ENCODE measurements at places on chromosomes 7 and 10.

DNA sequence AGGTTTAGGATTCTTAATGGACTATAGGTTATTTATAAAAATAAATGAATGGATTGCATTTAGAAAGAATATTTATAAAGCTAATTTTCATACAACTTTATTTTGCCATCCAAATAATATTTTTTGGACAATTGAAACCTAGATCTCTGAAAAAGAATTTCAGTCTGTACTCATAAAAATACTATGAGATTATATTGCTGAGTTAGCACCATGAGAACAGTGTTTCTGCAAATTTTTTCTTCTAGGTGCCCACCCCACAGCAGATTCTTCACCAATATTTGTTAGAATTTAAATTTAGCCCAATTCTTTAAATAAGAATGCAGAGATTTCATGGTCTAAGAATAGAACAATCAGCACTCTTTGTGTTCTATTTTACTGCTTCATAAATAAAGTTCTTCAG is 85.6 kb upstream of the TEX47 start:
- no peak for DNase-seq

- no peak for DNase-seq
Measured at GRCh38 chr10:13206091-13206490, 28.1 kb downstream of the UCMA start.

DNA sequence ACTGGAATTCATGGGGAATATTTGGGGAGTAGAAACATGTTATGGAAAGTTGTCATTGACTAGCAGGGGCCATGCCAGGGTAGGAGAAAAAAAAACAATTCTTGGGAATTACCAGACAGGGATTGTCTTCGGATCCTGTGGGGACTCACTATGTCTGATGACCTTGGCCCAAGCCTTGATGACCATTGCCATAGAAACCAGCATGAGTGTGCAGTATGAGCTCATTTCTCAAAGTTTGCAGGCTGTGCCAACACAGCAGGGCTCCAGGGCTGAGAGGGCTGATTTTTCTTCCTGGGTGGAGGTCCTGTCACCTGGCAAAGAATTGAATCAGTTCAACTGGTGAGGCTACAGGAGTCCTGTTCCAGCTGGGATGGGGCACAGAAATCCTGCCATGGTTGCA is 198.3 kb downstream of the ADRA2A start:
- no peak for DNase-seq

DNA sequence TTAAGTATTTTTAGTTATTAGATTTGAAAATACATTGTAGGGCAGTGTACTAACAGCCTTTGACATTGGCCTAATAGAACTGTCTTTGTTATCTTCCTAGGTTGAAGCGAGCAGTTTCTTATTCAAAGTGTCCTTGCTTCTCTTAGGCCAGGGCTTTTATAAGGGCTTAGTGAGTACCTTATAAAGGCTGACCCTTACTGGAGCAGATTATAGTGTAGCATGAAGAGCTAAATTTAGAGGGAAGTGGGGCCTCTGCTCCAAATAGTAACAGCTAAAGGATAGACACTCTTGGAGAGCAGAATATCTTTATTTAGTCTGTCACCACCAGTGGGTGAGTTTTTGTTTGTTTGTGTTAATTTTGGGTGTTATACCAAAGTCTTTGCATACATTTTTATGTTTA is 15.9 kb downstream of the BZW2 start:
- DNase-seq: no peak

- DNase-seq: no peak
Measured at GRCh38 chr10:34862892-34863291, 47.8 kb upstream of the PARD3 start.

GRCh38 chr10:104084482-104085142 is 1.1 kb downstream of the COL17A1 start:
- DNase-seq: no peak

- no peak for DNase-seq
Measured at GRCh38 chr10:128316121-128316726, 190.0 kb upstream of the MKI67 start.

GRCh38 chr7:77426521-77427051 is 10.4 kb upstream of the GSAP start:
- DNase-seq: no peak

DNA sequence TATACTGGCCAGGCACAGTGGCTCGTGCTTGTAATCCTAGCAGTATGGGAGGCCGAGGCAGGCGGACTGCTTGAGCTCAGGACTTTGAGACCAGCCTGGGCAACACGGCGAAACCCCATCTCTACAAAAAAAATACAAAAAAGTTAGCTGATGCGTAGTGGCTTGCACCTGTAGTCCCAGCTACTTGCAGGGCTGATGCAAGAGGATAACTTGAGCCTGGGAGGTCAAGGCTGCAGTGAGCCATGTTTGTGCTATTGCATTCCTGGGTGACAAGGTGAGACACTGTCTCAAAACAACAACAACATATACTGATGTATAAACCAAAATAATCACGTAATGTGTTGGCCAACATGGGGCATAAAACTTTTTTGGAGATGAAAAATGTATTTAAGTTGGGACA is 6.4 kb upstream of the NPM3 start:
- no peak for DNase-seq

DNA sequence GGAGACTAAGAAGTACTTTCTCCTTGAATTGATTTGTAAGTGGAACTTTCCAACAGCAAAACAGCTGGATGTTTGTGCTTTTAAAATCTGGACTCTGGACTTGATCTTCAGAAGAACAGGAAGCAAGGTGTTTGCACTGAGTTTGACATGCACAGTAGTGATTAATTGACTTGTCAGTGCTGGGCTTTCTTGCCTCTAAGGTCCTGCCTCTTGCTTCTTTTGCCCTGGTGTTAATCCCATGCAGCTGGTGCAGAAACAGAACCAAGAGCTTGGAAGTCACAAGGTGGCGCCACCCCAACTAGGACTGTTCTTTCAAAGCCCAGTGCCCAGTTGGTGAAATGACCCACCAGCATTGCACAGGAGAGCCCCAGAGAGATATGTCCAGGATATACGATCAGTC is 66.8 kb upstream of the SEPHS1 start:
- DNase-seq: no peak

DNA sequence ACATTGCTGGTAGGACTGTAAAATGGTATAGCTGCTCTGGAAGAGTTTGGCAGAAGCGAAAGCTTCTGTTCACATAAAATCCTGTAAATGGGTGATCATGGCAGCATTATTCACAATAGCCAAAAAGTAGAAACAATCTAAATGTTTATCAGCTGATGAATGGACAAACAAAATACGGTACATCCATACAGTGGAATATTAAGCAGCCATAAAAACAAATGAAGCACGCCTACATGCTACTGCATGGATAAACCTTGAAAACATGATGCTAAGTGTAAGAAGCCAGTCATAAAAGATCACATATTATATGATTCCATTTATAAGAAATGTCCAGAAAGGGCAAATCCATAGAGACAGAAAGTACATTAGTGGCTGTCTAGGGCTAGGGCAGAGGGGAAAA is 32.7 kb downstream of the KIN start:
- no peak for DNase-seq

GRCh38 chr7:49166441-49166840 is 242.1 kb downstream of the CDC14C start:
- peak; percentile 40 for DNase-seq

- no peak for DNase-seq
Measured at GRCh38 chr7:4057289-4057616, 624.8 kb upstream of the FOXK1 start.

Data from OCI-LY7 (cell line).